AG20443 (cell line): ENCODE measurements at places on chromosomes 2 and 18.
A peak's percentile ranks its signal among the peaks of the same experiment; 100 is the strongest.

DNA sequence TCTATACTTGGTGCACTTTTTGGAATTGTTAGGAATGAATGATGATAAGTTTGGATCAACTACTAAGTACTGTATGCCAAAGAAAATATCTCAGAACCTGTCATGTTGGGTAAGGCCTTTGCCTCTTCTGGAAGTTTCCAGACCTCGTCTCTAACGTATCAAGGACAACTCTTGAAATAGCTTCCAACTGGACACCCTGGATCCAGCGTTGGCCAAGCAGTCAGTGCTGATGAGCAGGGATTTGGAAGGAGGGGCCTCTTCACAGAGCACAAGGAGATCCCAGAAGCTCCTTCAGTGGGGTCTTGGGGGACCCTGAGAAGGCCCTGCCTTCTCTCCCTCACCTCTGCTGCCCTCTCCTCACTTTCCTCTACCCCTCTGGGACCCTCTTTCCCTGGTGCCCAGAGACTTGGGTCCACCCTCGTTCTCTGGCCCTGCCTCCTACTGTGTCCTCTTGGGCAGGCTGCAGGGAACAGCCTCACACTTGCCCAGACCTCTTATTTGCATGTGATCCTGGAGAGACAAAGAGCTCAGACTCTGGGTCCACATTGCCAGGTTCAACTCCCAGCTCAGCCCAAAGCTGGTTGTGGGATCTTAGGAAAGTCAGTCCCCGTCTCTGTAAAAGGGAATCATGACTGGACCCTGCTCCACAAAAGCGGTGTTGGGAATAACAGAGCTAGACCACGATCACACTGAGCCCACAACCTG is 145.8 kb downstream of the COL6A3 start:
- no peak for DNase-seq

- no peak for DNase-seq
These were observed 256.0 kb downstream of the HAUS1 start for GRCh38 chr18:46360102-46360699.

GRCh38 chr2:111698743-111699554 is 185.0 kb downstream of the ANAPC1 start:
- DNase-seq = peak; percentile 96

DNA sequence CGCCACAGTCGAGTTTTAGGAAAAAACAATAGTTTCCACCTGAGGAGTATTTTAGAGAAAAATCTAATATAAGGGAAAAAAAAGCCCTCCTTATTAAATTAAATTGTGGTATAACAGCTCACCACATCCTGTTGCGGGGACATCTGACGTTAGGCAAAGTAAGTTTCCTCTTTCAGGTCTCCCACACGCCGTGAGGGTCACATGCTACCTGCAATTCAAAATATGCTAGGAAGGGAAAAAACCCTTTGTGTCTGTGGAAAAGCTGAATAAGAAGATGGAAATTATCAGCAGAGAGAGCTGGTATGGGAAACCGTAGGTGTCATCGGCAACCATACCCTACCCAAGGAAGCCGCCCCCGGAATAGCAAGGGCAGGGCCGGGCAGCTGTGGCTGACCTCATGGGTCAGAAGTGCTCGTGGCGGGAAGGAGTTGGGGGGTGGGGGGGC is 128.0 kb downstream of the NFATC1 start:
- no peak for DNase-seq

GRCh38 chr2:197704434-197705120 is 592 bp upstream of the MARS2 start:
- DNase-seq = no peak

- no peak for DNase-seq
These were observed 64.2 kb upstream of the CAPN13 start for GRCh38 chr2:30871440-30871839.

GRCh38 chr2:193868833-193869232 is 1674.1 kb upstream of the TMEFF2 start:
- no peak for DNase-seq

DNA sequence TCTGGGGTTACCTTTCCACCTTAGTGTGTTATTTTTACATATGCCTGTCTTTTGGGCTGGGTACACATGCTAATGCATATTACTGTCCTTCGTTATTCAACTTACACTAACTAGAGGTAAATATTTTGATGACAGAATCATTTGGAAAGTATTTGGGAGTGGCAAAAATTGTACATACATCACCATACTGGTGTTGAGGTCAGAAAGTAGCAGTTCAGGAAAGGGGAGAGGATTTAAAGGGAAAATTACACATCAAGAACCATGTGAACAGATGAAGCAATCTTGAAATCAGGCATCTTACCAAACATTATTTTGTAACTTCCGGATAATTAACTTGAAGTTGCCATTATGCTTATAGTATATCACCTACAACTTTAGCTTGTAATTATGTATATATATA is 379.7 kb downstream of the RND3 start:
- no peak for DNase-seq

DNA sequence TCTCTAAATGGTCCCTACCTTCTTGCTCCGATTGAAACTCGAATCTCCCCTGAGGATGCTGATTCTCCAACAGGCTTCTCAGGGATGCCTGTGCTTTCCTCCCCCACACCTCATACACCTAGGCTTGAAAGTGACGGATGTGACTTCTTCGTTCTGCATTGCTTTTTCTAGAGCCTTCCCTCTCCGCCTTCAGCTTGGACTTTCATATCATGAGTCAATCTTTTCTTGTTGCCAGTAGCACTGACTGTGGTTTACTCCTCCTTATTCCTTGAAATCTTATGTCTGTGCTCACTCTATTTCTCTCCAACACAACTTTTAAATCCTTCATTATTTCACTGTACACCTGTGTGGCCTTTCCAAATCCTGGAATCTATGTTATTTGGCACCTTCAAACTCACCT is 451.4 kb downstream of the TMX3 start:
- DNase-seq = peak; percentile 9

DNA sequence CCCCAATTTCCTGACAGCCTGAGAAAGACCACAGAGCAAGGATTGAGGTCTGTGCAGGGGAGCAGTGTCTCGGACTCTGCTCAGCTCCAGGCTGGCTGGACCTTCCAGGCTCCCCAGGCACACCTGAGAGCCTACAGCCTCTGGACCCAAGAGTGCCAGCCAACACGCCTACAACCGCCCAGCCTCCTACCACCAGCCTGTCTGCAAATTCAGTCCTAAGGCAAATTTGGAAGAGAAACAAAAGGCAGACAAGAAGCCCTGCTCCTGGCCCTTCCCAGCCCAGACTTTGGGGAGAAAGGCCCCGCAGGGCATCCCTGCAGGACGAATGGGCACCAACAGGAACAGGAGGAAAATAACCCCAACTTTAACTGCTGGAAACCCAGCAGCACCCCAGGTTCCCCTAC is 1.9 kb downstream of the HS6ST1 start:
- peak; percentile 8 for DNase-seq

- peak; percentile 67 for DNase-seq
These were observed 37.8 kb downstream of the FAM168B start for GRCh38 chr2:131055169-131056065.

DNA sequence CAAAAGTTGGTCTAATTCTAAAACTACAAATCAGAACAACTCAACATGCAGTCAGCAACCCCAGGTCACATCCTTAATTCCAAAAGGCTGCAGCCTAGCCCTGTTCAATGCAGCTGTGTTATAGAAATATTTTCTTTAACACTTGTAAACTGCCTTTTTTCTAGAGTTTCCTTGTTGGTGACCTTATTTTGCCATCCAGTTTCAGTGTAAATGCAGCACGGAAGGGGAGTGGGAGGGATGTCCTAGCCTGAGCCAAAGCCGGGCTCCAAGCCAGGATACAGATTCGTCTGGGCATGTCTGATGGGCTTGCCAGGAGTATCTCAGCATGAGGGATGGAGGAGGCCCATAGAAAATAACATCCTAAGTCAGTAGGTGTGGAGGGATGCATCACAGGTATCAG is 17.7 kb upstream of the SP3 start:
- DNase-seq = no peak

- DNase-seq = peak; percentile 28
These were observed 18.9 kb upstream of the THOC1 start for GRCh38 chr18:286515-287310.

GRCh38 chr2:70785137-70785911 is 5.1 kb downstream of the FIGLA start:
- peak; percentile 53 for DNase-seq

DNA sequence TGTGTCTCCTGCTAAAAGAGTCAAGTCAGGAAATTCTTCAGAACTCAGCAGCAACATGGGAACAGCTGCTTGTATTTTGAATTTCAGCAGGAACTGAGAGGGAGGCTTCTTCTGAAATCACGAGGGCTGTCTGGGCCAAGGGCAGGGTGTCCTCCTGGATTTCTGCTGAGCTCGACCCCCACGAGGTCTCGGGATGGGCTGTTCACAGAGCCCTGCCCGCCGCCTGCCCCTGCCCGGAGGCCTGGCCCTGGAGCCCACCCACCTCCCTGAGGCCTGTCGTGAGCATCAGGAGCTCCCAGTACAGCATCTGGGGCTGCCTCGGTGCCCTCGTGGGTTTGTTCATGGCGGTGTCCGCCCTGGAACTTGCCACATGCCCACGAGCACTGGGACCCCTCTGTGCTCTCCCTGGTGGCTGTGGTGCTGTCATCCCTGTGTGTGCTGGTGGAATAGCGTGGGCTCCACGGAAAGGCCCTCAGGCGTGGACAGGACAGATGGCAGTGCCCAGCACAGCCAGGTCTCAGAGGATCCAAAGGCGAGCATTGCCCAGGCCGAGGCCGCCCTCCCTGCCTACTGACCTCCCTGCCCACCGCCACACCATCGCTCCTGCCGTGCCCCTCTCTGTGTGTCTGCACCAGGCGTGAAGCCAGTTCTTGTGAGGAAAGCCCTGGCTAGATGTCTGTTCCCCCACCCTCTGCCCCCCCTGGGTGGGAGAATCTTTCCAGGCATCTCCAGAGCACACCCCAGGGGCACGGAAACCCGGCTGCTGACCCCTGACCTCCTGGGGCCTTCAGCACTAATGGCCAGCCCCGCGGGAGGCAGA is 25.9 kb downstream of the RAMP1 start:
- no peak for DNase-seq

DNA sequence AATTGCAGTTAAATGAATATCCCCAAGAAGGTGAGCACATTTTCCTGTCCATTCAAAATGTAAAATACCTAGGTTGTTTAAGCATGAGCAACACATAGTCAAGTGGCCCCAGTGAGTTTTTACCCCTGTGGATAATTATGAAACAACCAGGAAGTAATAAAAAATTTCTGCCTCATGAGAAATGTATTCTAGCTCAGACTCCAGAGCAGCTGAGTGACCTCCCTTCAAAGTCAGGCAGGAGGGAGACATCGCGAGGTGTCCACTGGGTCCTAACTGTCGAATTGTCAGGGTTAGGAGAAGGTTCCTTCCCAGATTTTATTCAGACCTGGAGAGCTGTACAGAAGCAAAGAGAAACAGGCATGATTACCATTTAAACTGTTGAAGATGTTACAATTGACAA is 416.6 kb upstream of the SMIM21 start:
- DNase-seq = no peak

- DNase-seq = no peak
These were observed 21.5 kb downstream of the ITM2C start for GRCh38 chr2:230886206-230886605.

DNA sequence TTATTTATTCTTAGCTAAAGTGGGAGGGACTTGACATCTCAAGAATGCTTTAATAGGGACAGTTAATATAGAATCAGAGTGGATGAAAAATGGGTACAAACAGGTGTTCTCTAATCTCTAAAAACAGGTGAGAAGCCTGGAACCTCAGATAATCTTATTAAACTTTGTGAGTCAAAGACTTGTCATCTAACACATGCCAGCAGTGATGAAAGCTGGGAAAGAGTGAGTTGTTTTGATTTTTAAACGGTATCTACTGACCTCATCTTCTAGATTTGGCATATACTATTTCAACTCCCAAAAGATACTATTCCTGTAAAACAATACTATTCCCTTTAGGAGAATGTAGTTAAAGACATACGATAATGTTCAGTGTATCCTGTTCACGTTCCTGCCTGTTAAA is 103.4 kb downstream of the CCDC141 start:
- no peak for DNase-seq

- no peak for DNase-seq
These were observed 34.5 kb upstream of the CTAGE1 start for GRCh38 chr18:22452226-22452668.

DNA sequence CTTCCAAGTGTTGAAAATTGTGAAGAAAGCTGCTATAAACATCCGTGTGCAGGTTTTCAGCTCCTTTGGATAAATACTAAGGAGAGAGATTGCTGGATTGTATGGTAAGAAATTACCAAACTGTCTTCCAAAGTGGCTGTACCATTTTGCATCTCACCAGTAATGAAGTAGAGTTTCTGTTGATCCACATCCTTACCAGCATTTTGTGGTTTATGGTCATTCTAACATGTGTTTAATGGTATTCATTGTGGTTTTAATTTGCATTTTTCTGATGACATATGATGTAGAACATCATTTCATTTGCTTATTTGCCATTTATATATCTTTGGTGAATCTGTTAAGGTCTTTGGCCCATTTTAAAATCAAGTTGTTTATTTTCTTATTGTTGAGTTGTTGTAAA is 260.7 kb downstream of the SPAG16 start:
- DNase-seq = no peak
